Activated CD4-positive, alpha-beta T cell treated with anti-CD3 and anti-CD28 coated beads, Interleukin-2, amount 10 ng/mL, durations not matched to agents 24 days and 14 days (primary cell): ENCODE measurements at places on chromosomes 12 and 14. TPM values are rescaled to one million over a fixed set of nuclear protein-coding genes. Genes with fewer than 3 reads are reported as not detected.

Gene IFI27L2
- total RNA-seq = 37.3 and 38.8 TPM in 2 replicates

Gene PLEK2
- total RNA-seq = 0.95 and 1.7 TPM in 2 replicates

Gene GLS2
- total RNA-seq = 1.9 and 2.4 TPM in 2 replicates

Gene KRT71
- not detected in 2 replicates for total RNA-seq

Gene PTPRO
- total RNA-seq = 0.69 and 1.6 TPM in 2 replicates

Gene ITGA7
- 0.65 and 1.5 TPM in 2 replicates for total RNA-seq

Gene AQP2
- total RNA-seq = not detected in 2 replicates

Gene ANAPC7
- 71.4 and 77.4 TPM in 2 replicates for total RNA-seq

Gene MAP3K9
- 4.2 TPM in 2 replicates for total RNA-seq

Gene LYZ
- total RNA-seq = not detected in 2 replicates

Gene ABCD2
- total RNA-seq = 7.0 and 7.4 TPM in 2 replicates

Gene RACGAP1
- 71.2 and 71.6 TPM in 2 replicates for total RNA-seq

Gene TSHR
- total RNA-seq = not detected in 2 replicates

Gene PTPN21
- 0.05 and 0.21 TPM in 2 replicates for total RNA-seq
